Sciatic nerve (tissue), 2 donors: ENCODE measurements at places on chromosomes 4 and X.

GRCh38 chr4:85565761-85566480, 91.0 kb downstream of the ARHGAP24 start:
- DNase-seq, result no peak

DNA sequence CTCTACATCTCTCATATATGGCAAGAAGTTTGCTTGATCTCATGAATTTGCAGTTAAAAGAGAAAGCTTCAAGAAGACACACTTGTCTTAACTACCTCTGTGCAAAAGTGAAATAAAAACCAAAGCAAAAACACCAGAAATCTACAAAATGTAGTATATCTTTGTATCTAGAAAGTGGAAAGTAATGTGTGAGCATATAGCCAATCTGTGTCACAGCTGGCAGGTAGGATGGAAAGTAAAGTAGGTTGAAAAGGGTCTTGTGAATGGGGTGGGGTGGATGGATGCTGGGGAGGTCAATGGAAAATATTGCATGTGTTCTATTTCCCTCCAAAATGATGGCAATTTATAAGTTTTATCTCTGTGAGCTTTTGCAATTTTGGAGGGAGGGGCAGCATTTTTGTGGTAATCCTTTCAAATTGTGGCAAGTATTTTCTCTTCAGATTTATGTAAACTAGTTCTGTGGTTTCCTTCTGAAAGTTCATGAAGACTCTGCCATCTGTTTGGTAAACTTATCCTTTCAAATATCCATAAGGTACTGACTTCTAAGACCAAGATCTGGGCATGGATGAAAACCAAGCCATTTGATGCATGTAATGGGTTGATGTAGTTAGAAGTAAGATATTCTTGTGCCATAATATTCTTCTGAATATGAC, 215.9 kb upstream of the GIMD1 start:
- no peak for DNase-seq

DNA sequence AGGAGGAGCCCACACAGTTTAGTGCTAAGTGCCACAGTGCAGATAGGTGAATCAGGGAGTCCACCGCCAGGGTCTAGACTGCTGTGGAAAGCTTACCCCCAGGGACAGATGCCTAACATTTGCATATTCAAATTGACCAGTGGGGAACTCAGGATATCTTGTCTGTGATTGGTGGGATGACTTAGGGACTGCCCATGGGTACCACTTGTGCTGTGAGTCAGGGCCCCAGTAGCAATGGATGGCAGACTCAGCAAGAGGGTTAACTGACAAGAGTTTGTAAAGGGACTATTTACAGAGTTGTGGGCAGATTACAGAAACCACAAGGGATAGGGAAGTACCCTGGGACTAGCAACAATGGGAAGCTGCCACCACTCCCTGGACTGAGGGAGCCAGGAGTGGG, 282.1 kb downstream of the BCOR start:
- DNase-seq, result no peak

DNA sequence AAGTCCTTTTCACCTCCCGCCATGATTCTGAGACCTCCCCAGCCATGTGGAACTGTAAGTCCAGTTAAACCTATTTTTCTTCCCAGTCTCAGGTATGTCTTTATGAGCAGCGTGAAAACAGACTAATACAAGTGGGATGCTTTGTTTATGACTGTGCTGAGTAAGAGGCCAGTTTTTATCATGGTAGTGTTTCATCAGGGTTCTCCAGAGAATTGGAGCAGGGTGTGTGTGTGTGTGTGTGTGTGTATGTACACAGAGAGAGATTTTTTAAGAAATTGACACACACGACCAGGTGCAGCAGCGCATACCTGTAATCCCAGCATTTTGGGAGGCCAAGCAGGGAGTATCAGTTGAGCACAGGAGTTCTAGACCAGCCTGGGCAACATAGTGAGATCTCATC, 34.6 kb upstream of the SLC2A9 start:
- no peak for DNase-seq

DNA sequence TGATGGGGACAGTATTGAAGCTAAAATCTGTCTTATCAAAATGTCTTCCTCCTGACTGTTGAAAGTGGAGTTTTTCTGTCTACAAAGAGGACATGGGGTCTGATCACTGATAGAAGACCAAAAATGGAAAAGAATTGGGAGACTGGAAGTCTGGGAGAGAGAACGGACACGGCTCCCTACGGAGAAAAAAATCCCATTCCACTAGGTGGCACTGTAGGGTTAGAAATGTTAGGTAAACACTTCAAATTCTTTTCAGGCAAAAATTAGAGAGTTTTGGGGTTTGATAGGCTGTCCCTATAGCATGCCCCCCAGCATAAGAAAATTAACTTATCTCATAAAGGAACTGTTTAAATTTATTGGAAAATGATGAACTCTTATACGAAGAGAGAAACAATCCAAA, 200.5 kb downstream of the FAM133A start:
- no peak for DNase-seq

- DNase-seq, result no peak
Observed at GRCh38 chr4:153780876-153781275, 8.0 kb downstream of the SFRP2 start.

DNA sequence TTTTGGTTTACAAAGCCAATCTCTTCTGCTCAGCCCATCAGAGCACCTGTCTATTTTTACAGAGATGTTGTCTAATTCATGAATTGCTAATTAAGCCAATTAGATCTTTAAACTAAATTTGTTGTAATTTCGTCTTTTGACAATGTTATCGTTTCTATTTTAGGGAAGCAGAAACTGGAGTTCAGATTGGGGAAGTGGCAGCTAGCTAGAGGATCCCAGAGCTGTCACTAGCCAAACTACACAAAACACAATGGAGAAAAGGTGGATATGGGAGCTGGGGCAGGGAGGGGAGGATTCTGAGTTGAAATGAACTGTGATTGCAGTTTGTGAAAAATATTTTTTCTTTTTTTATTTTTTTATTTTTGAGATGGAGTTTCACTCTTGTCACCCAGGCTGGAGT, 35.8 kb downstream of the CASP3 start:
- no peak for DNase-seq

GRCh38 chrX:30580641-30581040, 3.1 kb upstream of the TASL start:
- DNase-seq, result no peak

- DNase-seq, result no peak
Observed at GRCh38 chr4:3832536-3833220, 66.5 kb downstream of the ADRA2C start.

DNA sequence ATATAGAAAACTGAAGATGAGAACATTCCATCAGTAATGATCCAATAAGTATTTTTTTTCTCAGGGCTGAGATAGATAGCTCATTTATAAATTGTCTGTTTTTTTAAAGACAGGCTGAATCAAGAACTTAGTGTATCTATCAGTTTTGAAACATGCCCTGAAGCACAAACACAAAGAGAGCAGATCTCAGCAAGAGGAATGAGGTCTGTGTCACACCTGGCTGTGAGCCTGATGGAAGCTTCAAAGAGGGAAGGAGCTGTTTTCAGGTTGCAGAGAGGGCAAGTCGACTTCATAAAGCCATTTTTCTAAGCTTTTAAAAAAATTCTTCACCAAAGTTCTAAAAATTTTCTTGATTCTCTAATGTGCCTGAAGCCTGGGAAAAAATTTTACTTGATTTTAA, 434.9 kb downstream of the PDGFC start:
- DNase-seq, result no peak

DNA sequence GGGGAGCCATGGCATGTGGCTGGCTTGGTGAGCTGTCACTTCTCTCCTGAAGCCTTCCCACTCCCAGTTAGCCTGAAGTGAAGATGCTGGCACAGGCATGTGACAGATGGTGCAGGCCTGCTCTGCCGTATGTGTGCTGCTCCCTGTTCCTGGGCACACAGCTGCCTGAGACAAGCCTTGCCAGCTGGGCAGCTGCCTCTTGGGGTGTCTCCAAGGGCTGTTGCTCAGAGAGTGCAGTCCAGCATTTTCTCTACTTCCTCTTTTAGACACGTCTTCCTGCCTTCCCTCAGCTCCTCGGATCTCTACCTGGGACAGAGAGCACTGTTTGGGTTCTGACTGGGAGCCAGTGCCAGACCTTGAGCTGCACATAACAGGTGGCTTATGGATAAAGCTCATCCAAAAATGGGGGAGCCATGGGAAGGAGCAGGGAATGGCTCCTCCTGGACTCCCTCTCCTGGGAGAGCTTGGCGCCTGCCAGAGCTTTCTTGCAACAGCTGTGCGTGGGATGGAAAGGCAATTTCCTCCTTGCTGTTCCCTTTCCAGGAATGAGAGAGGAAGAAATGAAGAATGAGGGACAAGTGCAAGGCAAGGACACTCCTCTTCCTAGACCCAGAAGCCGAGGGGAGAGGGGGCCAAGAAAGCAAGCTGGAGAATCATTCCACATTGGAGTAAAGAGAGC, 132.9 kb downstream of the MSL3 start:
- no peak for DNase-seq

- no peak for DNase-seq
Observed at GRCh38 chr4:154294652-154295350, 196.8 kb downstream of the DCHS2 start.

DNA sequence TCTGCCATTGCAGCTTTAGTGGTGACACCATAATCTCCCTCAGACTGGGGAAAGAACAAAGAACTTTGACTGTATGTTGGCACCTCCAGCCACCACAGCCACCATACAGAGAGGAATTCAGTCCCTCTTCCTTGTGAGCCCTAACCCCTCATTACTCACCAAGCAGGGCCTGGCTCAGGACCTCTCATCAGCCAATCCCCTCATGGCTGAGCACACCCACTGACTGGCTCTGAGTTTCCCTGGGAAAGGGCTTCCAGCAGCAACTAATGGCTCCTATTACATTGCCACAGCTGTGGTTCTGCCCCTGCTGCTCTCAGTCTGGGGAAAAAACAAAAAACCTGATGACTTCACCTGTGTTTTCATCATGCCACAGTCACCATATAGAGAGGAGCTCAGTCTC, 1482.6 kb downstream of the FAM133A start:
- DNase-seq, result no peak

- no peak for DNase-seq
Observed at GRCh38 chrX:43644124-43644701, 11.9 kb upstream of the MAOA start.

DNA sequence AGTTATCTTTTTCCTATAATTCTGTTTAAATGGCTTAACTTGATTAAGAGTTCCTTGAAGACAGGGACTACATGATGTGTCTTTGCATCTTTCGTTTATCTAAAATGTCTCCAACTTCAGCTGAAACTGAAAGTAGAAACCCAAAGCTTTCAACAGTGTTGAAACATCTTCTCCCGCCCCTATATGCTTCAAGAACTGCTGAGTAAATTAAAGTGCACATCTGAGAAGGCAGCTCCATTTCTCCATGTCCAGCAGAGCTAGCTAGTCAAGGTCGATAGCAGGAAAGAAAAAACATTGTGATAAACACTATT, 185.7 kb upstream of the TBL1X start:
- no peak for DNase-seq

- DNase-seq, result no peak
Observed at GRCh38 chr4:108276690-108277089, 108.0 kb upstream of the LEF1 start.

- DNase-seq, result no peak
Observed at GRCh38 chr4:160406263-160406825, 1303.5 kb downstream of the RAPGEF2 start.

- no peak for DNase-seq
Observed at GRCh38 chr4:119105605-119106004, 30.0 kb upstream of the MYOZ2 start.
